ENCODE measurements at places on chromosomes 5 and 9.
A peak's percentile ranks its signal among the peaks of the same experiment; 100 is the strongest.

GRCh38 chr5:9348401-9348996, 197.4 kb downstream of the SEMA5A start:
- no peak for DNase-seq

- no peak for DNase-seq
Observed at GRCh38 chr5:2857837-2858236, 106.4 kb upstream of the IRX2 start.

DNA sequence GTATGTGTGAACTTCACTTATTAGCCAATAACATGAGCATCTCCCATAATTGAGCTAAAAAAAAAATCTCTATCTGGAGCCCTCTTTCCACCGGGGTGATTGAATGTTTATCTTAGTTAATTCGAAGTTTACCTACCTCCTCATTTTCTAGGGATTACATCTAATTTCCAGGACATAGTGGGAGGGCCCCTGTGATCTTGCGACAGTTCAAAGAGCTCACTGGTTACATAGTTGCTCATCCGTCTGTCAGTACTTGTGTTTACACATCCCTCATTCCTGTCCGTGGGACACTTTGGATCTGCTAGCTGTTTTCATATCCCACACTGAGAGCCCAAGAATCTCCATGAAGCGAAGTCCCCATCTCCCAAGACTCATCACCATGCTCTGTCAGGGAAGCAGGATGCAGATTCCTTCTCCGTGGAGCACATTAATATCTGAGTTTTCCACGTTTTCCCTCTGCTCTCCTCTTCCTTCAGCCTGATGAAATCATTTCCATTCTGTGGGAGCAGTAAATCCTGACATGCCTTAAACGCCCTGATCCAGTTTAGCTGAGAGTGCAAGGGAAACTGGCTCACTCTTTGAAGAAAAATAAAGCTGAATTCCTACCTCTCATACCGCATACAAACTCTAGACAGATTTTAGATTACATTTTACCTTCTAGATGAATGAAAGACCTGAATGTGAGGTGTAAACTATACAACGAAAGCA, 10.2 kb upstream of the SFXN1 start:
- DNase-seq, result no peak

GRCh38 chr9:107502464-107502863, 12.9 kb upstream of the KLF4 start:
- DNase-seq, result no peak

DNA sequence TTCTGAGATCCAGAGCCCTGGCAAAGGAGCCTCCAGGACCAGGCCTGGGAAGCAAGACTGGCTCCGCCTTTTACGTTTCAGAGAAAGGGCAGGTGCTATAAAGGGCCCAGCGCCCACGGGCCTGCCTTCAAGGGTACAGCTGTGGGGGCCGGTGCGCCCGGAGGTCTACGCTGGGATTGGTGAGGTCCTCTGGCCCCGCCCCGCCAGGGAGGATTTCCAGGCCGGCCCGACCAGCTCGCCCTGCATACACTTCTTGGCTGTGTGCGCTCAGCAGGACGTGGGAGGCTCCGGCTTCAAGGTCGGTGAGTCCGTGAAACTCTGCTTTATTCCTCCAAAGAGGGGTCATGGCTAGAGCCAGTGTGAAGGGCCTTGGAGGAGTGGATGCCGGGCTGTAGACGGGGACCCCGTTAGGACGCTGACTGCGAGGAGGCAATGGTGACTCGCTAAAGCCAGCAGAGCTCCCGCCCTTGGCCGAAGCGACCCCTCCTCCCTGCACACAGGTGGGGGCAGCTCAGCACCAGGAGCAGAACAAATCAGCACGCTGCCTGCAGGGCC, at the start of gene CKMT2:
TSS of gene CKMT2 (plus strand) at position 243 of the 555 bp plus-strand sequence. CDS start 17,811 bp downstream, outside the sequence.
- no peak for DNase-seq

GRCh38 chr5:78533356-78533755, 115.2 kb downstream of the LHFPL2 start:
- DNase-seq, result no peak

DNA sequence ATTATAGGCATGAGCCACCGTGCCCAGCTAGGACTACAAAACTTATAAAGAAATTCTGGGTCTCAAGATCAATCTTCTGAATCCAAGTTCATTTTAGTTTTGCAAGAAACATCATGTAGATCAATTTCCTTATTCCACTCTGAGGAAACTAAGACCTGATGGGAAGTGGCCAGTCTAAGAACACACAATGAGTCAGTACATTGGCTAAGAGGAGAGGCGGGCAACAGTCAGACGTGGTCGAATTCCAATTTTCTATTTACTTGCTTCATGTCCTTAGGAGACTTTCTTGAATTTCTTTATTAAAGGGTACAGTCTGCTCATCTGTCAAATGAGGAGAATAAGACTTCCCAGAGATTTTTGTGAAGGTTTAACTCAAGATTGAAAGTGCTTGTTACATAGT, 432.1 kb upstream of the BRINP1 start:
- DNase-seq, result no peak

GRCh38 chr5:141816598-141817399, 61.4 kb downstream of the PCDH1 start:
- DNase-seq, result no peak

- DNase-seq, result no peak
Observed at GRCh38 chr5:123262216-123262823, 160.9 kb downstream of the CEP120 start.

- DNase-seq, result no peak
Observed at GRCh38 chr9:126283799-126284465, 42.7 kb upstream of the MVB12B start.

- DNase-seq, result no peak
Observed at GRCh38 chr5:91864962-91865361, 481.8 kb upstream of the ARRDC3 start.

- no peak for DNase-seq
Observed at GRCh38 chr5:60893521-60893920, 49.5 kb upstream of the ELOVL7 start.

DNA sequence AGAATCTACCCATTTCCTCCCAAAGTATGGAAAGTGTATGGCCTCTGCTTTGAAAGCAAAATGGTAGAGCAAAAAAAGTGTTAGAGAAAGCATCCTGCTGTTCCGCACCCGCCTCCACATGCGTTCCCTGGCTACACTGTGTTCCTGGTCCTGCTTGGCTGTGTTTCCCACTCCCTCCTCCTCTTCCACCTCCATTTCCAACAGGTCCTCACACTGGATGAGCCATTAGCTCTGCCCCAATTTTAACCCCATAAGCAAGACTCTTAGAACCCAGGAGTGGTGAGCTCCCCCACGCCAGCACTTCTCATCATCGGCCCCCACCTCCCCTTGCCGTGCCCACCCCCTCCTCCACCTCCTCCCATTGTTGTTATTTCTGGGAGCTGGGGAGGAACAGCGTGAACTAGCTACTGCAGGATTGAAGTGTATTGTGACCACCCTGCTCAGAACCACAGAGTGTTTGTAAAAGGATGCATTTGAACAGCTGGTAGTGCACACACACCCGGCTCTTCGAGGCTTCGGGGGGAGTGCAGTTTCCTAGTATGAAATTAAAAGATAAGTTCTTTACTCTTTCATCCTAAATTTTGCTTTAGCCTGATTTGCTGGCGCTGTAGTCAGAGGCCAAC, 120.0 kb downstream of the PDZD2 start:
- no peak for DNase-seq

- DNase-seq, result no peak
Observed at GRCh38 chr5:174489215-174489614, 235.2 kb upstream of the MSX2 start.

DNA sequence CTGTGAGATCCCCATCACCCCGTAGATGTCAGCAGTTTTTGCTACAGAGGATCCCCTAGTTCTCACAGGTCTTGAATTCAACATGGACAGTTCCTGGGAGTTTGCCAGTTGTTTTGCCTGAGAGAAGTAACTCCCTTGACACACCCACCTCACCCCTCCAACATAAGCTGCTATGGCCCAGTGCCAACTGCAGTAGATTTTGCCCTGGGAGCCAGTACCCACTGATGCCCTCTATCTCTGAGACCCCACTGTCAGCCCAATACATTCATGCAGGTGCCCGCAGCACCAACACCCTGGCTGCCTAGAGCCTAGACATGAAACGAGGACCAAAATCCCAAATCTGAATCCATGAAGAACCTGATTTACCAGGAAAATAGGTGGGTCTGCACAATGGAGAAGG, 583.9 kb upstream of the CTNND2 start:
- no peak for DNase-seq

- no peak for DNase-seq
Observed at GRCh38 chr5:151267491-151268260, 14.7 kb downstream of the GM2A start.

- DNase-seq, result peak; percentile 75
Observed at GRCh38 chr5:31809050-31809870, 170.3 kb downstream of the PDZD2 start.

DNA sequence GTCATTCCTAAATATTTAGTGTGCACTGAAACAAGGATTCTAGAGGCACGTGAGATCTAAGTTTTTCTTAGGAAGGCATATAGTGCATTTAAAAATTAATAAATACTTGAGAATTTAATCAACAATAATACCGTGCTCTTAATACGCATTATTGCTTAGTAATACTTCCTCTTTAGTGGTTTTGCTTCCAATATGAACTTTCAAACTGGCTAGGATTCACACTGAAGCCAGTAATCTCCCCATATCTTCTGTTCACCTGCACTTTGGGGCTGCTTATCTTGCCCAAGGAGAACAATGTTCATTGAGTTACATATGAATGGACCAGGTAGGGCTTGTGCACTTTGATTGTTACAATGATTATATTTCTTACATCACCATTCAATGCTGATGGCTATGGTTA, 180.5 kb upstream of the RIOK2 start:
- no peak for DNase-seq

- DNase-seq, result no peak
Observed at GRCh38 chr9:30697958-30698357, 1686.5 kb upstream of the ACO1 start.

GRCh38 chr5:86143837-86144236, 473.9 kb upstream of the COX7C start:
- no peak for DNase-seq

DNA sequence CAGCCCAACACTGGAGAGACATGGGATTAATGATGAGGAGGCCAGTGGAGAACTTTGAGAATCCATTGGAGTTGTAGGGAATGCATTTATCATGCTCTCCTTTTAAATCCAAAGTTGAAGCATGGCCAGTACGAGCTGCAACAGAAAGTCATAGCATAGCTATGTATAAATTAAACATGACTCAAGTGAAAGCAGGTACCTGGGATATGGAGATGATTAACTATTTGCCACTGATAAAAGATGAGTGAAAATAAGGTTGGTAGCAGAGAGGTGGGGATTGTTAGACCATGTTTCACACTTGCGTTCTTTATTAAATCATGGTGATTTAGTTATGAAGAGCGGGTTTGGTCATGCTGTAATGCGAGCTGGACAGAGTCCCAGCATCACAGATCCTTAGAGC, 189.6 kb downstream of the ARHGEF28 start:
- no peak for DNase-seq

DNA sequence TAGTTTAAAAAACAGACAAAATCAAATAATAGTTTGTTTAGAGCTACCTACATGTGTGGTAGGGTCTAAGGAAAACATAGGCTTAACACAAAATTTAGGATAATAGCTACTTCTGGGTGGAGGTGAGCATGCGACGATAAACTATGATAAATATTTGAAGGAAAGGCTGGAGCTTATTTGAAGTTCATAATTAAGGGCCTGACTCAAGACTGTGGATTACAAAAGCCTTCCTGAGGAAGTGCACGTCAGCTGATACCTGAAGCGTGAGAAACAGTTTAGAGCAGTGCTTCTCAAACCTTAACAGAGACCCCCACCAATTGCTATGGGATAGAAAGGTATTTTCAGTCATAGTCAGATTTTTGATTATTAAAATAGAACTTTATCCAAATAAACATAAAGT, 20.4 kb upstream of the UBLCP1 start:
- DNase-seq, result peak; percentile 41

GRCh38 chr5:54226215-54226614, 84.2 kb downstream of the ARL15 start:
- no peak for DNase-seq

DNA sequence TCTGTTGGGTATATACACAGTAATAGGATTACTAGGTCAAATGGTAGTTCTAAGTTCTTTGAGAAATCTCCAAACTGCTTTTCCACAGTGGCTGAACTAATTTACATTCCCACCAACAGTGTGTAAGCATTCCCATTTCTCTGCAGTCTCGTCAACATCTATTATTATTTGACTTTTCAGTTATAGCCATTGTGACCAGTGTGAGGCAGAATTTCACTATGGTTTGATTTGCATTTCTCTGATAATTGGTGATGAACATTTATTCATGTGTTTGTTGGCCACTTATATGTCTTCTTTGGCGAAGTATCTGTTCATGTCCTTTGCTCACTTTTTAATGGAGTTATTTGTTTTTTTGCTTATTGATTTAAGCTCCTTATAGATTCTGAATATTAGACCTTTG, 596.2 kb upstream of the DAB2 start:
- DNase-seq, result no peak

- DNase-seq, result no peak
Observed at GRCh38 chr5:3394891-3395599, 200.6 kb upstream of the IRX1 start.

GRCh38 chr9:129446828-129447550, 173.9 kb downstream of the C9orf50 start:
- no peak for DNase-seq

DNA sequence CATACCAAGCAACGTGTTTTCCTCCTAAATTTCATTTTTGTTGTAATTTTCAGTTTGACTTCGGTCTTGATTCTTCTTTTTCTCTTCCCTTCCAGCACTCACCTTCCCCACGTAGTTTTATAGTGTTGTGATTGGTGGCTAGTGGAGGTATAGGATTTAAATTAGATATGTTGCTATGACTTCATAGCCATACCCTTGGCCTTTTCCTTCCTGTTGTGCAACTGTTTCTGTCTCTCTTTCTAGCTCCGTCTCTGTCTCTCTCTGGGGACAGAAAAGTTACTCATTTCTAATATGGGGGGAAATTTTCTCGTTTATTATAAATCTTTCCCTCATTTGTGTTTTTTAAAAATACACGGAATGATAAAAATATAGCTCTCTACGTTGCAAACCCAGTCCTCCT, 20.6 kb upstream of the C5orf24 start:
- no peak for DNase-seq

DNA sequence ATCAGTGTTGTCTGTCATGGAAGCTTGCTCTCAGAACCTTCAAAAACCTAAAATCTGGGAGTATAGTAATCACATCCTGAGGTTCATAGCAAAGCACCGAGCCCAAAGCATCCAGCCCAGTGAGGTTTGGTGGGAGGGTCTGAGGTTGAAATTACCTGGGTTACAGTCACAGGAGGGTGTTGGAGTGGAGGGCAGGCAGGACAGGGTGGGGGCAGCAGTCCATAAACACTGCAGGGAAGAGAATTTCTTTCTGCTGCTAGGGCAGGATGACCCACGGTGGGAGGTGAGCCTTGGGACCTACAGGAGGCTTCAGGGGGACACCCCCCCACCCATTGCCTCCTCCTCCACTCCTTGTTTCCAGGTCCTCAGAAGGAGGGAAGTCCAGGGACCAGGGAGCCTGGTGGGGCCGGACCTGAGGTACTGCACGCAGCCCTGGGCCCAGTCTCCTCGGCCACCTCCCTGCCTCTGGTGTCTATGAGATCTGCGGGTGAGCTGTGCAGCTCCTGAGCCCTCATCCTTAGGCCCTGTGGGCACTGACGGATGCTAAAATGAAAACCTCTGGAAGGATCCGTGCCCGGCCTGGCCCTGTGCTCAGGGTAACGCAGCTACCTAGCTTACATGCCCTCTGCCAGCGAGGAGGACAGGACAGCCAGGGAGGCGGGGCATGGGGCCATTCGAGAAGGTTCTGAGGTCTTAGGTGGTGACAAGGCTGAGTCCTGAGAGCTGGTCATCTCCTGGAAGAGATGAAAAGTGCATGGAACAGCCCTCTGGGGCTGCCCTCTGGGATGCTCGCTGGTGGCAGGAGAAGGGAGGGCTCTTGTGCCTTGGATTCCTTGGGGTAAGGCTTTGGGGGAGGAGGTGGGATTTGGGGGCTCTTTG, 1.8 kb upstream of the ADCY2 start:
- no peak for DNase-seq

All from suppressor macrophage (primary cell).